ENCODE measurements at places on chromosomes 2 and 18. TPM values are rescaled to one million over a fixed set of nuclear protein-coding genes. Genes with fewer than 3 reads are reported as not detected.

MC2R gene
- total RNA-seq = not detected

KCNK3 gene
- total RNA-seq = 2.0 TPM

MSH2 gene
- total RNA-seq = 3.1 TPM

ATOH8 gene
- 2.3 TPM for total RNA-seq

FIGN gene
- 1.2 TPM for total RNA-seq

FOXI3 gene
- total RNA-seq = not detected

IL36G gene
- total RNA-seq = not detected

DNA sequence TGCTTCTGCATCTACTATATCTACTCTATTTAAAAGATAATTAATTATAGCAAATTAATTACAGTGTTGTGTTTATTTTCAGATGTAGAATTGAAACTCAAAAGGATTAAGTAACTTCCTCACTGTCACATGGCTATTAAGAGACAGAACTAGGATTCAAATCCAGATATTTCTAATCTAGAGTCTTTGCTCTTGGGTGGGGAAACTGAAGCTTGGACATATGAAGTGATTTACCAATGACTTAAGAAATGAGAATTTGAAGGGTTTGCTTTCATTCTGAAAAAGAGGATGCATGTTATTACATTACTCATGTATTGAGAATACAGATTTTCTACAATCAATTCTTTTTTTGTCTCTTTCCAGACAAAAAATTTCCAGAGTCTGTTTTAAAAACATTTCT lies 191.5 kb upstream of the SMAD7 start:
- DNase-seq = no peak

DNA sequence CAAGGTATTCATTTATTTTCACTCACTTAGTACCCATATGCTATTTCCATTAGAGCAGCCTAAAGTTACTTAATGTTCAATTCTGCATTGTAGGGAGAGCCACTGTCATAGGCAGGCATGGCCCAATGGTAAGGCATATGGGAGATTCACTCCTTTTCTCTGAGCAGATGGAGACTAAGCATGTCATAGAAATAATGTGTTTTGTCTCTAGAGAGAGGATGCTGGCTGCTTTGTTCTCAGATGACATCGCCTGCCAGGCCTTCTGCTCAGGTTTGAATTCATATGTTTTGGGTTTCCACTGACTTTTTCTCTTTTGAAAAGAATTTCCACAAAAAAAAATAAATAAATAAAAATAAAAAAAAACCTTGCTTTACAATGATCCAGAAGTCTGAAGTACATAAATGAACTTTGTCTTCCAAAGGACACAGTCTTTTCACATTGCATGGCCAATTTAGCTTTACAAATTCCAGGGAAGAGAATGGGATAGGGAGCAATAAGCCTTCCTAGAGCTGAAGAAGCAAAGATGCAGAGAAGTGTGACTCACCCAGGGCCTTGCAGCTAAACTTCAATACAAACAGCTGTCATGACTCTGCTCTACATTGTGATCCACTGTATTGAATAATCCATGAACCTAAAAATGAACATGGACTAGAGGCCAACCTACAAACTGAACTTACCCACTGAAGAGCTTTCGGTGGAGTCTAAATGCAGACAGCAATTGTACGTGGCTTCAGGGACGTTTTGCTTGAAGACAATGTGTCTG lies 422.5 kb downstream of the CMPK2 start:
- DNase-seq = no peak

- DNase-seq = peak; percentile 65
Measured at GRCh38 chr2:9799011-9799596, 44.2 kb upstream of the TAF1B start.

DNA sequence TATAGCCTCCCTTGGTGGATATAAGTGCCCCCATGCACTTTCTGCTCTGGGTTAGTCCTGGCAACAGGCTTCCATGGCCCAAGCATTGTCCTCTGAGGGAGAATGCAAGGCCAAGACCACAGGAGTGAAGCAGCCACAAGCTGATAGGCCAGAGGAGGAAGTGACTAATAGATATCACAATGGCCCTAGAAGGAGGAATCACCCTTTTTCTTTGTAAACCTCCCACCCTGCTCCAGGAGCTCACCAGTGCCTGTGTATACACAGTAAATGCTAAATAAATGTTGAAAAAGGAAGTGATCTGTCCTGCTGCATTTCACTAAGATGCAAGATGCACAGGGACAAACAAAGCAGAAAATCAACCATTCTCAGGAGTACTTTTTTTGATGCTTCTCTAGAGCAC lies 49.7 kb upstream of the ABCA12 start:
- DNase-seq = no peak

DNA sequence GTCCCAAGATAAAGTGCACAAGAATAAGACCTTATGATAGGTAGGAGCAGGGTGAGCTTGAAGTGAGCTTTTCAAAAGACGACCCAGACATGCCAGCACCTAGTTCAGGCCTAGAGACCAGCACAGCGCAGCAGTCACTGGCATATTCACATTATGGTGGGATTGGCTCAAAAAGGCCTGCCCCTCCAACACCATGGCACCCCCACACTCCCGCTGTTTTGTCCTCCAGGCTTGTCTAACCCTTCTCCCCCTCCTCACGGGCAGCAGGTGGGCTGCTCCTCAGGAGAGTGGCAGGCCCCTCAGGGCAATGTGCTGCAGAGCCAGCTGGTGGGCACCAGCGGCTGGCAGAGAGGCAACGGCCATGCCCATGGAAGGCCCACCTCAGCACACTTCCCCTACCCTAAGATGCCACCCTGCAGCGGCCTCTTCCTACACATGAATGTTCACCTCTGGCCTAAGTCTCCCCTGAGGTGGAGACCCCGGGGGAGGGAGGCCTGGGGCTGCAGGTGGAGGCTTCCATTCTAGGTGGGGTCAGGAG lies 25.6 kb downstream of the EMX1 start:
- DNase-seq = no peak

DNA sequence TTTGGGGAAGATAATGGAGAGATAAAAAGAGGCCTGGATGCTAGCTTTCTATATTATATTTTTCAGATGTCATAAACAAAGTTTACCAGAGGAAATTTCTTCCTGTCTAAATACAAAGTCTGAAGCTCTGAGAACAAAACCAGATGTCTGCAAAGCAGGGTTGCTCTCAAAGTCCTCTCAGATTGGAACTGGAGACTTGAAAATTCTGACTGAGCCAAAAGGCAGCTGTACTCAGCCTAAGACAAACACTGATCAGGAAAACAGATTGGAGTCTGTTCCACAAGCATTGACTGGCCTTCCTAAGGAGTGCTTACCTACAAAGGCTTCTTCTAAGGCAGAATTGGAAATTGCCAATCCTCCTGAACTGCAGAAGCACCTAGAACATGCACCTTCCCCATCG lies 25.1 kb downstream of the KDM3A start:
- DNase-seq = no peak

- no peak for DNase-seq
Measured at GRCh38 chr18:21331065-21331464, 89.0 kb downstream of the GREB1L start.

DNA sequence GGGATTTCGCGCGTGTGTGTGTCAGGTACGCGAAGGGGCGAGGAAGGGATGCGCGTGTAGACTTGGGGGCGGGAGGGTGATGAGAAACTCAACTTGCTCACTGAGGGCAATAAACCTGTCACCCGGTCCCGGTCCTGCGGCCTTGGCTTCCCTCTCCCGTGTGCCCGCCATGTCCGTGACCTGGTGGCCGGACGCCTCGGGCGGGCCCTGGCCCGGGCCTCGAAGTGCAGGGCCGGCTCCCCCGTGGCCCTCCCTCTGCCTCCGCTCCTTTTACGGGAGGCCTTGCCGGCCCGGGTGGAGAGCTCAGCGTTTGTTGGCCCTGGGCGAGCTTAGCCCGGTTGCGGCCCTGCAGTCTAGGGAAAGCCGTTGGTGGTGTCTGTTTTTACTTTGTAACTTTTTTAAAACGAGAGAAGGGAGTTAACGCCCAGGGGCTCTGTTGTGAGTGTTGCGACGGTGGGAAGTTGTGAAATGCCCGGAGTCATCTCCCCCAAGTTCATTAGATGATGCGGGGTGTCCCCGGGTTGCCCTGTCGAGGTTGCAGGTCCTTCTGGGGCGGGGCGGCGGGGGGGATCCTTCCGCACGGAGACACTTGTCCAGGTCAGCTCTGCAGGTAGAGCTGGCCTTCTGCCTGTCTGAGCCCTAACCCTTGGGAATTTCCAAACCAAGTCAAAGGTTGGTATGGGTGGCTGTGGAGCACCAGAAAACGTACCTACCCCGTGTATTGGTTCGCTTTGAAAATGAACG lies 883 bp downstream of the SMCHD1 start:
- DNase-seq = peak; percentile 55

DNA sequence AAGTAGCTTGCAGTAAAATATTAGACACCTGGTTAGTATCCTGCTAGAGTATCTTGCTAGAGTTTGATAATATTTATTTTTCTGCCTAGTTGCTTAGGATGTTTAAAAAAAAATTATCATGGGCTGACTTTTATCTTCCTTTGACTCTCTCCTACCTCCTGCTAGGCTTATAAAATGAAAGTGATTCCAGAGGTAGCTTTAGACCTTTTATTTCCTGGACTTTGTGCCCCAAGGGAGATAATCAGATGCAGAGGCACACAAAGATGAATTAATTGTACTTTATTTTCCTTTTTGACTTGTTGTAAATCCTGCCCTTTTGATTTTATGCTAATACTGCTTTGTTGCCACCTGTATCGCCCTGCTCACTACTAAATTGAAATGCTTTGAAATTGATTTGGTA lies 130.7 kb downstream of the WDSUB1 start:
- no peak for DNase-seq

GRCh38 chr18:799943-800342 lies 12.1 kb downstream of the YES1 start:
- DNase-seq = no peak

GRCh38 chr2:148132412-148132811 lies 111.5 kb downstream of the MBD5 start:
- DNase-seq = no peak

DNA sequence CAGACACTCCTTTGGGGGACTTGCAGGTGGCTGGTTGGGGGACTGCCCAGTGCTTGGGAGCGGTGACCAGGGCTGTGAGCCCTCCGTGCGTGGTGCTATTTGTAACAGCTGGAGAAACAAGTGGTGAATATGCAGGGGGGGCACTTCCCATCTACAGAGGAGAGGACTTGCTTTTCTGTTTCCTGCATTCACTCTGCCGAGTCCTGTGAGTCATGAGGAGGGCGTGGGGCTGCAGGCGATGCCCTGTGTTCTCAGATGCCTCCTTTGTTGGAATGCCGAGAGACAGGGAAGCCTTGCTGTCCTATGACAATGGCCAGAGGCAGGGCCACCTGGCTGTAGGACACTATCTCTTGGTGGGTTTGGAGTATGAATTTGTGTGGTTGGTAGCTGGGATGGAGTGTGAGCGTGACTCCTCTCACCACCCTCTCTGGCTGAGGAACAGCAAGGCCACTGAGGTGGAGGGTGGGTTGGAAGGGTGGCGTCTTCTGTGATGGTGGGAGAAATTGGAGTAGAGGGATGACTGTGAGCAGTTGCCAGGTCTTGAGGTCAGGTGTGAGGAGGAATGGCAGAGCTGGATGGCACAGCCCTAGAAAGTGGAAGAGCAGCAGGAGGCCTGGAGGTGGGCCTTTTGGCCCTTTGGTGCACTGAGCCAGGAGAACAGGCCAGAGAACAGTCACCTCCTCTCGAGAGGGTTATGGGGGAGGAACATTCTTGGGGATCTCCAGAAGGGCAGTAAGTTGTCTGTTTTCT lies 24.3 kb downstream of the FHOD3 start:
- DNase-seq = no peak

GRCh38 chr2:15043336-15044058 lies 411.0 kb downstream of the LRATD1 start:
- no peak for DNase-seq

DNA sequence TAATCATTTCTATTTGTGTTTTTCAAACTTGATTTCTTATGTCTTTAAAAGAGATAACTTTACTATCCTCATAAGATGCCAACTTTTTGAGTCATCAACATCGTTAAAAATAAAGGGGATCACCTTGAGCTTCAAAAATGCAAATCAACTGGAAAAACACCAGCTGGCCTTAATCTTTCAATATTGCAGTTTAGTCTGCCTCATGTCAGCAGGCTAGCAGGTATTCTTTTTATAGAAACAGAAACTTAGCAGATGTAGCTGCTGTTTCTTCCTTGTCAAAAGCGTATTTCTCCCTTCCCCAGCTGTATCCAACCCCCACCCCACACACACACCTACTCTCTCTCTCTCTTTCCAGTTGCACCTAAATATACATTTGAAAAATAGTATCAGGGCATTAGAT lies 154.1 kb upstream of the ZNF804A start:
- DNase-seq = no peak

DNA sequence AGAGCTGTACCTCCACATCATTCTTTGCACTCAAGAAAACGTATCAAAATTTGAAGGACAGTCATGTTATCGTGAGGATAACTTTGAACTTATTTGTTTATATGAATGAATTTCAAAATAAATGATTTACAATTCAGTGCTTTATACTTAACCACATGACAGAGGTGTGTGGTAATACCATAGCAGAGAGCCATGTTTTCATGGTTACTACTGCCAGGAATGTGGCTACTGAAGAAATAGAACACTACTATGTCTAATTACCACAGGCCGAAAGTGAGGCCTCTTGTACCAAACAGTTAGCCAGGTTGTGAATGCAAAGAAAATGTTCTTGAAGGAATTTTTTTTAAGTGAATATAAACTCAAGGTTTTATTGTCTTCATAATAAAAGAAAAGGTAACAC lies 49.2 kb downstream of the AAK1 start:
- DNase-seq = no peak

- DNase-seq = no peak
Measured at GRCh38 chr2:44285174-44285573, 9.9 kb downstream of the SLC3A1 start.

All from stomach (tissue), 19 donors.